ENCODE measurements at places on chromosomes 4 and X.
A peak's percentile ranks its signal among the peaks of the same experiment; 100 is the strongest.

DNA sequence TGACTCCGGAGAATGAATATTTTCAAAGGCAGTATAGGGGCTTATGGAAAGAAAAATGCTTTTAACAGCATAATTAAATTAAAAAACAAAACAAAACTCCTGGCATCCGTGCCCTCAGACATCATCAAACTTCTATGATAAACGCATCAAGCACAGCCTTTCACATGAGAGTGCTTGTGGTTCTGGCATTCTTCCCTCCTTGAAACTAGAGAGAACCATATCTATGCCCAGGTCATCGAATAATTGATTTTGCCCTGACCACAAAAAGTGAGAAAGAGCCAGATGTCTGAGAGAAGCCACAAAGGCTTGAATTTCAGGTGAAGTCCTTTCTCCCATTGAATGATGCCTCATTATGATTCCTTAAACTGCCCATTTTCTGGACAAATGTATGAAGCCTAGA is 286.8 kb downstream of the CBLL2 start:
- no peak for DNase-seq

DNA sequence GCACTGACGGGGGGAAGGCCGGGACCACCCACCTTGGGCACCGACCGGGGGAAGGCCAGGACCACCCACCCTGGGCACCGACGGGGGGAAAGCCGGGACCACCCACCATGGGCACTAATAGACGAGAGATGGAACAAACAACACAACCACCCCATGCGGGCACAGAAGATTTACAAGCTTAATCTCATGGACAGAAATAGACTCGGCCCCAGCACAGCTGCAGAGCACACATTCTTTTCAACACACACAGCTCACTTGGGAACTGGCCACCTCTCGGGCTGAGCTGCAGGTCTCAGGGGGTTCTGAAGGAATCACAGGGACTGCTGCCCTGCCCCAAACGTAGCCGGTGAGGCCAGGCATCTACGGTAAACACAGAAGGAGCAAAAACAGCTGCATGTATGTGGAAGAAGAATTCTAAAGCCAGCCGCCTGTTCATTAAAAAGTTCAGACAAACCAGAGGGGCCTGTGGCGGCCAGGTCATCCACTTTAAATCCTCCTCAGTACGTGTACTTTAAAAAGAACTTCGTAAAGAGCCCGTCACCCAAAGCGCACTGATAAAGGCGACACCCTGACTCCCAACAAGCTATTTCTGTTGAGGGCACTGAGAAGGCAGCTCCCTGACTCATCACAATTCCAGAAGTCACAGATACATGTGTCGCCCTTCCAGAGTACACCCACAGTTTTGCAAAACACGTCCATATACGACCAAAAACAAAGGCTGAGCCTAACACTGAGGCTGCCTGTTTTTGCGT is 17.7 kb downstream of the PPP2R3B start:
- no peak for DNase-seq

GRCh38 chrX:144335402-144335801 is 451.5 kb downstream of the UBE2NL start:
- DNase-seq: no peak

DNA sequence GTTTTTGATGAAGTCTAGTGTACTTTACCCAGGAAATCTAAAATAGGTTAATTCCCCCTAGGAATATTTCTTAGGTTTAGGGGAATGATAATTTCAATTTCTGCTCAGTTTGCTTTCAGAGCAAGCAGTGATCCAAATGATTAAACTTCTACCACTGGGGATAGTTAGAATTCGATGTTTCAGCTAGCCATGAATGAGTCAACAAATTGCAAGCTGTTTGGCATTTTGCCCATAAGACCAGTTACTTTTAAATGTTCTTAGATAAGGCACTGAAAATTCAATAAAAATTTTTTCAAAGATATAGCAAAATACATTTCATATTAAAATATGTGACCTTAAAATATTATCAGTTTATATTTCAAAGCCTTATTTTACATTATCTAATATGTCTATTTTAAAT is 993.6 kb downstream of the ARAP2 start:
- DNase-seq: no peak

- DNase-seq: no peak
These were observed 40.4 kb upstream of the AFAP1 start for GRCh38 chr4:7980036-7980435.

- peak; percentile 58 for DNase-seq
These were observed 11.1 kb upstream of the FAM3A start for GRCh38 chrX:154526901-154527675.

GRCh38 chr4:30828264-30828926 is 108.2 kb downstream of the PCDH7 start:
- DNase-seq: no peak

DNA sequence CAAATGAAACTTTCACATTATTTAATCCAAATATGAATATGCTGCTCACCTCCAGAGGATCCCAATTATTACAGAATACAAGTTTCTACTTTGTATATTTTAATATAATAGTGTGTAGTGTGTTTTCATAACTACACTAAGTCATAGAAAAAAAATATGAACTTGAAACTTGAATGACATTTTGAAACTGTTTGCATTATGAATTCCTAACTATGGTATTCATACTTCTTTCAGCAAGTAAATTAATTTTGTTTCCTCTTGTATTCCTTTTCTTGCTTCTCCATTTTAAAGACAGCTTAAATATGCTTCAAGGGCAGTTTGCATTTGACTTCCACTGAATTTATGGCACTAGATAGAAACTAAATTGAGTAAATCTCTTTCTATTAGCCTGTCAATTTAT is 177.1 kb downstream of the BMPR1B start:
- DNase-seq: no peak

DNA sequence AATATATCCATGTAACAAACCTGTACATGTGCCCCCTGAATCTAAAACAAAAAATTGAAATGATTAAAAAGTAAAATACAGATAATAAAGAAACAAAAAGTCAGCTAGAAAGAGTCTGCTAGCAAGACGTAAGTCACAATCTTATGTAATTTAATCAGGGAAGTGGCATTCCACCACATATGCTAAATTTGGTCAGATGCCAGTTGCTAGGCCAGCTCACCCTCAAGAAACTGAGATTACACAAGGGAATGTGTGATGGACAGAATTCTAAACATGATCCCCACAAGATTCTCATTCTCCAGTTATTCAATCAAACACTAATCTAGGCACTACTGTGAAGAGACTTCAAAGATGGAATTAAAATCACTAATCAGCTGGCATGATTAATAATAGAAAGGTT is 689.3 kb downstream of the CENPC start:
- DNase-seq: no peak

GRCh38 chr4:79232540-79232939 is 93.3 kb downstream of the NAA11 start:
- no peak for DNase-seq

GRCh38 chrX:1903236-1903935 is 288.5 kb downstream of the ASMT start:
- no peak for DNase-seq

DNA sequence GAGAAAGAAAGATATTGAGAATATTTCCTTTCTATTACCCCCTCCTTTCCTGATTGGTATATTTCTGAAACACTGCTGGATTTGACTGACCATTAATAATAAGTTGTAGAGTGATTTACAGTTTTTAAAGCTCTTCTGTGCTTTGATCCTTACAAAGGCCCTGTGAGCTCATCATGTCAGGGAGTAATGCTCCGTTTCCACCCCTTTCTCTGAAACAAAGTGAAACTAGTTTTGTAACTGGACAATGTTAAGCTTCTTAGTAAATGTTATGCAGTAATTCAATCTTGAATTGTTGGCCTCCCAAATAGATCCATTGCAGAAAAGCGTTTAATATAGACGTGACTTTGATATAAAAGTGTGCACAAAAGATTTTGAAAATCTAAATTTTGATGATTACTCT is 190.1 kb upstream of the GNPDA2 start:
- DNase-seq: peak; percentile 32

GRCh38 chrX:36534900-36535299 is 473.3 kb upstream of the FAM47C start:
- no peak for DNase-seq

DNA sequence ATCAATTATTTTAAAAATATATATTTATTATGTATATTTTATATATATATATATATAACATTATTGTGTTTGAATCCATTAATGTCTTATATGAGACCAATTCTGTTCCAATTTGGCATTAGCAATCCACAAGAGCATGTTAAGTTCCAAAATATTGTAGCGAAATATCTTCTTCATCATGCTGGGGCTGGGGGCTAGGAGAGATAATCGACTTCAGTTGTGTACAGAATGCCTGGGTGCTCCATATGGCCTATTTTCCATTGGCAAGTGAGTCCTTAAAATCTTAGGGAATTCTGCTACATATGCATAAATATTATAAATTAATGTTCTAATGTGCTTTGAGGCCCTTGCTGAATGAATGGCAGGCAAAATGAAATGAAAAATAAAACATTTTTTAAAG is 117.7 kb downstream of the PCDH7 start:
- no peak for DNase-seq

DNA sequence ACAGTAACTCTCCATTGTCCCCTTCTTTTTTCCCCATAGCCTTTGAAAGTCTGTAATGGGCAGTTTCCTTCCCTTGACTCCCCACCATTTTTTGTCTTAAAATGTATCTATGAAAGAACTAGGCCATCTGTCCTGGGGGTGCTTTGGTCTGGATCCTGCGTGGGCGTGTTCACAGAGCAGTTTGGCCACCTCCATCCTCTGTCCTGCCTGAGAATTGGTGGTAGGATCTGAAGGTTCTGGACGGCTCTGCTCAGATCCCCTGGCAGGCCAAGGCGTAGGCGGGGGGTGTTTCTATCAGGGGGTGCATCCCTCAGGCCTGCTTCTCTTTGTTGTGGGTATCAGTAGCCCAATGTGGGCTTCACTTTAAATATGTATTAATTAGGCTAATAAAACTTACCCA is 107.1 kb downstream of the FAM193A start:
- no peak for DNase-seq

GRCh38 chrX:109441266-109441665 is 40.6 kb downstream of the GUCY2F start:
- no peak for DNase-seq

DNA sequence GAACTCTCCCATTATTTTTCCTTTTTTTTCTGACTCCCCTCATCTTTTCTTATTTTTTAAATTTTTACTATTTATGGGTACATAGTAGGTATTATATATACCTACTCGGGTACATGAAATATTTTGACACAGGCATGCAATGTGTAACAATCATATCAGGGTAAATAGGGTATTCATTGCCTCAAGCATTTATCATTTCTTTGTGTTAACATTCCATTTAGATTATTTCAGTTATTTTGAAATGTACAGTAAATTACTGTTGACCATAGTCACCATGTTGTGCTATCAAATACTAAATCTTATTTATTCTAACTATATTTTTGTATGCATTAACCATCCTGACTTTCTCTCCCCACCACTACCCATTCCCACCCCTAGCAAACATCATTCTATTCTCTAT is 33.8 kb upstream of the SLIT2 start:
- no peak for DNase-seq

DNA sequence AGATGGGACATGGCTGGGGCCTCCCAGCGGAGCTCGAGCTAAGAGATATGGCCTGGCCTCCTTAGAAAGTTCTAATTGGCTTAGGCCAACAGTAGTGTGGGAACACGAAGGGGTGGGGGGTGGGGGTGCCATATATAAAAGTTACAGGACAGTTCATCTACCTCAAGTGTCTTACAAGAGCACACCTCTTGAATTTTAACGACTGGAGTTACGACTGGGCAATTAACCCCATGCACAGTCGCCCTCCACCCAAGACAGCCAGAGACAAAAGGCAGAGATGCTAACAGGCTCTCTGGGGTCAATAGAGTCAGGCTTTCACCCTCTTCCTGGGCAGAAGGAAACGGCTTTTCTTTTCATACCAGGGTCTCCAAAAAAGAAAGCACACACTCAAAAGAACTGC is 302.2 kb downstream of the BCOR start:
- DNase-seq: no peak

DNA sequence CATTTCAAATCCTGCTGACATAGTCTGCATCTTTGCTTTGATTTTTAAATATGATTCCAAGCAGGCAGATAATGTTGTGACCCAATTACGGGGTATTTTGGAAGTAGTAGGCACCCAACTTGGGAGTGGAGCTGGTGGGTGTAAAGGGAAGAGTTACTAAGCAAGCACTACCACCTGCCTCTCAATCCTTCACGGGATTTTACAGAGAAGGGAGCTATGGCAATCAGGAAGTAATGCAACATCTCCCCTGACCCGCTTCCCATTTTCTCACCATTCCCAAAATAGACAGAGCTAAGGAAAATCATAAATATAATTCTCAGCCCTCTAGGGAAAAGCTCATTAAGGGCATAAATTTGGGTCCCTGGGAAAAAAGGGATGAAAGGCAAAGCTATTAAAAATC is 9.2 kb downstream of the APBB2 start:
- DNase-seq: no peak

- no peak for DNase-seq
These were observed 1.8 kb downstream of the TLL1 start for GRCh38 chr4:165874791-165875371.

DNA sequence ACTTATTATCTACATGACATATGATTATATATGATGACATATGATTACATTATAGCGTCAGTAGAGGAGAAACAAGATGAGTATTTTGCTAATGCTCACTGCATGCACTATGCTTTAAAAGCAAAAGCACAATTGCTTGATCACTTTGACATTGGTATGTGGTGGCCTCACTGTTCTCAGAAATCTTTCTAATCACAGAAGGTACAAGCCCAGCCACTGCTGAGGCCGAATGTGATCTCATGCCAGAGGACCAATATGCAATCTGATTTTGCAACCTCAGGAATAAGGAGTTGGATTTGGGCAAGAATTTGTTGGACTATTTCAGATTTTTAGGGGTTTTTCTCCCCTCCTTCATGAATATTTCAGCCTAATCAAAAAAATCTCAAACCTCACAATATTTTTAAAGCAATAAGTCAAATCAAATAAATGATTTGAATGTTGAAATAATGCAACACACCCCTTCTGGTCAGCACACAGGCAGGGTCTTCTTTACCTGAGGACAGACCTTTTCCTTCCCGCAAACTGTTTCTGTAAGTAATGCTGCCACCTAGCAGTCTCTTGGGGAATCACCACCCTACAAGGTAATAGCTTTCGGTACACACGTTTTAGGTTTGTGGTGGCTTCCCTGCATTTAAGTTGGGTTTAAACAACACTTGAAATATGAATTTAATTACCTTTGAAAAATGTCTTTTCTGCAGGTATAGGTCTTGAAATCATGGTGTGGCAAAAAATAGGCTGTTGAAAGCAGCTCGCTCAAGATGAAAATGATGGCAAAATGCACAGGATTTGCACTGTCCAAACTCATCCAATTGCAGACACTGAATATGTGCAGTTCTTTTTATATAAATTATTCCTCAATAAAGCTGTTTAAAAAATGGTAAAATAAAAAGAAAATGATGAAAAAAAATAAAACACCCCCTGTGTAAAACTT is 4.8 kb upstream of the CXCL13 start:
- DNase-seq: peak; percentile 22

DNA sequence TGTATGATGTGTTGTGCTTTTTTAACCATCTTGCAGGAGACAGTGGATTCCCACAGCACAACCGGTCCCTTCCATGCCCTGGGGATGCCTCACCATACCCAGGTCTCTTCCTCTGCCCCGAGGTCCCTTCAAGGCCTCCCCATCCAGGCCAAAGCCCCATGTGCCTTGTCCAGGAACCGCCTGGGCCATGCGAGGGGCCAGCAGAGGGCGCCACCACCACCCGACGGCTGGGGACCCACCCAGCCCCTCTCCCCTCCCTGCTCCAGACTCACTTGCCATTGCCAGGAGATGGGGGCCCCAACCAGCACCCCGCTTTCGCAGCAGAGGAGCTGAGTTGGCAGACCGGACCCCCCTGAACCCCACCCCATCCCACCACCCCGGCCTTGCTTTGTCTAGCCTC is 485.5 kb downstream of the TRAM1L1 start:
- no peak for DNase-seq

GRCh38 chr4:4838051-4838935 is 21.2 kb upstream of the MSX1 start:
- DNase-seq: no peak

Data from NCI-H774 (cell line).